ENCODE measurements at places on chromosomes 6 and 20.

GRCh38 chr6:166335378-166336302 is 6.7 kb downstream of the SFT2D1 start:
- no peak for DNase-seq

DNA sequence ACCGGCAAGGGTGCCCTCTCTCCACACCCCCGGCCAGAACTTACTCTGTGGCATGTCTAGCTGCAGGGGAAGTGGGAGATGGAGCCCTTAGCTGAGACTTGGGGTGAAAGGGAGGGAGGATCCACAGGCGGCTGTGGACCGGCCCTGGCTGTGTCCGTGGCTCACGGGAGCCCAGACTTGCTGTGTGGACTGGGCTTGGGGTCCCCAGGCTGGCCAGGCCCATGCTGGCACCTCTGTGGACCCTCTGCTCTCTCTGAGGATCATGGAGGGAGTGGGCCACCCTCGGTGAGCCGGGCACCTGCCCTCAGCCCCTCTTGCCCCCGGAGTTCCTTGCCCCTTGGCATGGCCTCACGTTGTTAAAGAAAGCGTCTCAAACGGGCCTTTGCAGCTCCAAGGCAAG is 8.9 kb upstream of the NTSR1 start:
- DNase-seq, result no peak

DNA sequence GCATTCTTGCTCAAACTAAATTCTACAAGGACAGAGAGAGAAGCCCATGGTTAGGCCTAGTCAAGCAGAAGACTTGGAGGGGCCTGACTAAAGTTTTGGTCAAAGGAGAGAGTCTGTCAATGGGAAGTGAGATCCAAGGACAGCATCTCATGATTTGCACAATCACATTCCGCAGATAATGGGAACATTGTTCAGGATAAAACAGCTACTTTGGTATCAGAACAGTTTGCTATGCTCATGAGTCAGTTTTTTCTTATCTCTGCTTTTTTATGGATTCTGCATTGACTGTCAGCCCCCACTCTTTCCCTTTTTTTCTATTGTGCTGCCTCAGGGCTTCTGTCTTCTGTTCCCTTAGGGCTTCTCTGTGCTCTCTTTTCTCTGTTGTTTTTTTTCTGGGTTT is 28.6 kb downstream of the AKAP7 start:
- no peak for DNase-seq

- no peak for DNase-seq
Observed at GRCh38 chr6:135209803-135210202, 28.7 kb downstream of the MYB start.

- no peak for DNase-seq
Observed at GRCh38 chr20:63847237-63848002, 13.9 kb upstream of the ABHD16B start.

- DNase-seq, result no peak
Observed at GRCh38 chr6:62894114-62894513, 317.2 kb upstream of the FKBP1C start.

DNA sequence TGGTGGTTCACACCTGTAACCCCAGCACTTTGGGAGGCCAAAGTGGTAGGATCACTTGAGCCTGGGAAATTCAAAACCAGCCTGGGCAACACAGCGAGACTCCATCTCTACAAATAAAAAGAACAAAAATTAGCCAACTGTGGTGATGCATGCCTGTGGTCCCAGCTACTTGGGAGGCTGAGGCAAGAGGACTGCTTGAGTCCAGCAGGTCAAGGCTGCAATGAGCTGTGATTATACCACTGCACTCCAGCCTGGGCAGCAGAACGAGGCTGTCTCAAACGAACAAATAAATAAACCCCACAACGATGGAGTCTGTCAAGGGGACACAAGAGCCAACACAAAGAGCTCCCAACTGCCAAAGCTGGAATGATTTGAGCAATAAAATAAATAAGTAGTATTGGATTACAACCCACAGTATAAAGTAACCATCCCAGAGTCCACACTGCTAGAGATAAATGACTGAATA is 13.5 kb downstream of the ZMYND8 start:
- DNase-seq, result no peak
